ENCODE measurements at places on chromosomes 3 and 15. TPM values are rescaled to one million over a fixed set of nuclear protein-coding genes. Genes with fewer than 3 reads are reported as not detected.

Gene LRRN1
- 1.2 TPM for total RNA-seq

Gene MYO5A
- 35.7 TPM for total RNA-seq

Gene LYZL4
- total RNA-seq = not detected

Gene ZNF385D
- total RNA-seq = 1.5 TPM

- H3K4me1 ChIP-seq = peaks cover 6% of the 10 kb centered on the region
- no peaks in the 10 kb centered on the region for H3K27me3 ChIP-seq
- DNase-seq = no peak
- peaks cover 12% of the 10 kb centered on the region for H3K36me3 ChIP-seq
- no peak overlapping the region for H3K4me3 ChIP-seq
Measured at GRCh38 chr3:45682311-45682710, 6.9 kb upstream of the SACM1L start.

DNA sequence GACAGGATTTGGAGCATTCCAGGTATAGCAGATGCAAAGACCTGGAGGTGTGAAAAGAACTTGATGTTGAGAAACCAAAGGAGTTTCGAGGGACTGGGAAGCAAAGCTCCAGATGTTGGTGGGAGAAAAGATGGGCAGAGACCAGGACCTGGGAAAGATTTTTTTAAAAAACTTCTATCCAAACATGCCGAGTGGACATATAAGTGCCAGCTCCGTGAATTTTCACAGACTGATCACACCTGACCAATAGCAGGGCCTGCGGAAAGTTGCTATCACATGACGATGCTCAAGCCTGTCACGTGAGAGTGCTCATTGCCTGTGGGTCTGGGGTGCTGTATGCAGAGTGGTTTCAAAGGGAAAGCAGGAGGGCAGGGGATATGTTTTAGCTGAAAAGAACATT lies 19.9 kb downstream of the SMAD6 start:
- no peaks in the 10 kb centered on the region for H3K36me3 ChIP-seq
- H3K4me1 ChIP-seq = peaks cover 14% of the 10 kb centered on the region
- DNase-seq = no peak
- no peaks in the 10 kb centered on the region for H3K27me3 ChIP-seq

Gene MUC4
- not detected for total RNA-seq
